ENCODE measurements at places on chromosomes 1 and 21. TPM values are rescaled to one million over a fixed set of nuclear protein-coding genes. Genes with fewer than 3 reads are reported as not detected.

DNA sequence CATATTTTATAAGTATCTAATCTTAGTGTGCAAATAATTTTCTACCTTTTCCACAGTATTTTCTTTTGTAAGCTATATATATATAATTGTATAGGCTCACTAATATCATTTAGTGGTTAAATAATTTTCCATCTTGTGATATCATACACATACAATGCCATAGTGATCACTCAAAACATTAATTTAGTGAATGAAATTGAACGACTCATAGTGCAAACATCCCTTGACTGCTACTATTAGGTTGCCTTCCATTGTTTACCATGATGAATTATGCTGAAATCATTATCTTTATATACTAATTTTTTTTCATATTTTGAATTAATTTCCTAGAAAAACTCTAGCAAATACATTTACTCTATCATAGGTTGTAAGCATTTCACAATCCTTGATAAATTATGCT, 127.1 kb downstream of the PCNX2 start:
- no peaks in the 10 kb centered on the region for H3K27me3 ChIP-seq
- no peak overlapping the region for H3K27ac ChIP-seq
- no peaks in the 10 kb centered on the region for H3K4me1 ChIP-seq
- no peak for DNase-seq
- H3K36me3 ChIP-seq, result no peaks in the 10 kb centered on the region

- peak overlapping the region; percentile 96 for H3K4me3 ChIP-seq
- H3K27me3 ChIP-seq, result no peaks in the 10 kb centered on the region
- peak; percentile 53 for DNase-seq
Observed at GRCh38 chr1:1407636-1408318, 684 bp upstream of the MRPL20 start.

UTS2 gene
- not detected for total RNA-seq

GRCh38 chr1:108142773-108143394, 57.3 kb downstream of the SLC25A24 start:
- H3K4me1 ChIP-seq, result no peaks in the 10 kb centered on the region
- peaks cover 26% of the 10 kb centered on the region for H3K36me3 ChIP-seq
- no peak overlapping the region for H3K27ac ChIP-seq

LCE2A gene
- total RNA-seq, result not detected

NBL1 gene
- total RNA-seq, result 70.4 TPM

GRCh38 chr1:119680723-119681122, 31.0 kb upstream of the PHGDH start:
- no peaks in the 10 kb centered on the region for H3K27me3 ChIP-seq
- H3K27ac ChIP-seq, result no peak overlapping the region
- H3K36me3 ChIP-seq, result no peaks in the 10 kb centered on the region

TINAGL1 gene
- 229 TPM for total RNA-seq

GRCh38 chr1:31726715-31727114, 22.9 kb upstream of the COL16A1 start:
- no peaks in the 10 kb centered on the region for H3K36me3 ChIP-seq
- H3K4me3 ChIP-seq, result no peak overlapping the region
- no peaks in the 10 kb centered on the region for H3K27me3 ChIP-seq

OR10T2 gene
- total RNA-seq, result not detected

GRCh38 chr21:31622397-31622796, 37.1 kb upstream of the SOD1 start:
- DNase-seq, result no peak
- no peaks in the 10 kb centered on the region for H3K4me1 ChIP-seq
- H3K27me3 ChIP-seq, result no peaks in the 10 kb centered on the region
- no peak overlapping the region for H3K4me3 ChIP-seq
- H3K36me3 ChIP-seq, result no peaks in the 10 kb centered on the region

- peaks cover 26% of the 10 kb centered on the region for H3K4me1 ChIP-seq
- peak; percentile 53 for DNase-seq
- peak overlapping the region; percentile 14 for H3K4me3 ChIP-seq
- peaks cover 16% of the 10 kb centered on the region for H3K27me3 ChIP-seq
Observed at GRCh38 chr1:35577071-35577998, 4.2 kb downstream of the TFAP2E start.

CR1 gene
- 1.6 TPM for total RNA-seq

DNA sequence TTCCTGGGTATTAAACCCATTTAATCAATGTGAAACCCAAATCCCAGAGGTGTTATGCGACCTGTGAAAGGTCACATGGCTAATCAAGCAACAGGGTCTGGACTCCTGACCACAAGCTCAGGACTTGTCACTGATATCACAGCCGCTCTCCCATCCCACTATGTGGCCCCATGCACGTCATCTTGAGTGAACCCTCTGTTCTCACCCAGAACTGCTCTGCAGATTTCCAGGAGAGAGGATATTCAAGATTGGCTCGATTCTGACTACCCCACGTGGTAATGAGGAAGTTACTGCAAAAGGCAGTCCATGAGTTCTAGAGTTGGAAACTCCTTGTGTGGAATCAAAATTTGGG, 173.5 kb upstream of the ETV3 start:
- no peak for DNase-seq
- H3K36me3 ChIP-seq, result no peaks in the 10 kb centered on the region
- H3K27ac ChIP-seq, result peak overlapping the region; percentile 73
- H3K4me3 ChIP-seq, result no peak overlapping the region

- H3K27me3 ChIP-seq, result no peaks in the 10 kb centered on the region
- H3K4me3 ChIP-seq, result no peak overlapping the region
Observed at GRCh38 chr1:205581321-205581980, 50.4 kb downstream of the ELK4 start.

GBP1 gene
- total RNA-seq, result 20.6 TPM

PTGFRN gene
- 38.7 TPM for total RNA-seq

DNA sequence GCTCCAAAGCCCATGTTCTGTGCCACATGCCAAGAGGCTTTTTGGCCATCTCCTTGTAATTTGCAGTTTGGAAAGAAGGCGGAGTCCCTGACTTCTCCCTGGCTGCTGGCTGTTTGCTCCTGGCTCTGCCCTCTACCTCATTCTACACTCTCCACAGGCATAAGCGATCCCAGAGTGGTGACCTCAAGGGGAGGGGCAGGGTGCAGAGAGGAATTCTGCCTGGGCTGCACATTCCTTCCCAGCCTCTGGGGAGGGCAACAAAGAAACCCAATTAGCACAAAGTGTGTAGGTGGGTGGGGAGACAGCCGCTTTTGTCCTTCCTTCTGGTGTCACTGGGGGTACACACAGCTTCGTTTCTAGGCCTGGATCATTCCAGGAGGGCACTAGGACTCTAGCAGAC, 95.3 kb downstream of the HIVEP3 start:
- peak overlapping the region; percentile 51 for H3K27ac ChIP-seq
- H3K4me3 ChIP-seq, result no peak overlapping the region
- no peaks in the 10 kb centered on the region for H3K27me3 ChIP-seq

PLD5 gene
- total RNA-seq, result not detected

GRCh38 chr1:88175631-88176226, 508.3 kb upstream of the PKN2 start:
- H3K27me3 ChIP-seq, result no peaks in the 10 kb centered on the region
- no peaks in the 10 kb centered on the region for H3K36me3 ChIP-seq
- H3K4me3 ChIP-seq, result no peak overlapping the region
- DNase-seq, result peak; percentile 23
- H3K27ac ChIP-seq, result no peak overlapping the region

DNA sequence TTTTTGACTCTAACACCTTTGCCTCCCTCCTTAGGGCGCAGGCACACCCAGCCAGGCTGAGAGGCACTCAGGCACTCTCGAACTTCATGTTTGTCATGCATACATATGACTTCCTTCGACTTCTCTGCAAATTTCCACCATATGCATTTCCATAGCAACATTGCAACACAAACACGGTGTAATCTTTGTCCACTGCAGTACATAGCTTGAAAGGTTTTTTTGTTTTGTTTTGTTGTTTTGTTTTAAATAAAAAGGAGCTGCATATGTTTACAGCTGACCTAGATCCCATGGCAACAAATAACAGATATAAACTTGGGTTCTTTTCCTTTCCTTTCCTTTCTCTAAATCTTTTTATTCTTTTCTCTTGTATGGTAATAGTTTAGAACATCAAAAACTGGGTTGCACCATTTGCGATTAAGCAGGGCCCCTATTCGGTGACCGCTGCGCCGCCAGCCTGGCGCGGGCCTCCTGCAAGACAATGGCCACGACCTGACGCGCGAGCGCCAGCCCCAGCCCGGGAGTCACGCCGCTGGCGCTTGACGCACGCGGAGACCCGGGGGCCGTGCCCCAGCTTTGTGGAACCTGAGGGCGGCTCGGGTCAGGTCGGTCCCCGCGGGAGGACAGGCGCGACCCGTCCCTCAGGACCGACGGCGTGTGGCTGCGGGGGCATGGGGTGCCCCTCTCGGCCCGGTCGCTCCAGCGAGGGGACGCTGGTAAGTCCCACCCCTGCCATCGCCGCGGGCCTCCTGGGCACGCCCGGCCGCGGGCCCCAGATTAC, 35.2 kb downstream of the CCN1 start:
- H3K4me3 ChIP-seq, result no peak overlapping the region
- H3K4me1 ChIP-seq, result peaks cover 35% of the 10 kb centered on the region
- no peaks in the 10 kb centered on the region for H3K27me3 ChIP-seq
- H3K36me3 ChIP-seq, result no peaks in the 10 kb centered on the region
- DNase-seq, result no peak
- no peak overlapping the region for H3K27ac ChIP-seq

DNA sequence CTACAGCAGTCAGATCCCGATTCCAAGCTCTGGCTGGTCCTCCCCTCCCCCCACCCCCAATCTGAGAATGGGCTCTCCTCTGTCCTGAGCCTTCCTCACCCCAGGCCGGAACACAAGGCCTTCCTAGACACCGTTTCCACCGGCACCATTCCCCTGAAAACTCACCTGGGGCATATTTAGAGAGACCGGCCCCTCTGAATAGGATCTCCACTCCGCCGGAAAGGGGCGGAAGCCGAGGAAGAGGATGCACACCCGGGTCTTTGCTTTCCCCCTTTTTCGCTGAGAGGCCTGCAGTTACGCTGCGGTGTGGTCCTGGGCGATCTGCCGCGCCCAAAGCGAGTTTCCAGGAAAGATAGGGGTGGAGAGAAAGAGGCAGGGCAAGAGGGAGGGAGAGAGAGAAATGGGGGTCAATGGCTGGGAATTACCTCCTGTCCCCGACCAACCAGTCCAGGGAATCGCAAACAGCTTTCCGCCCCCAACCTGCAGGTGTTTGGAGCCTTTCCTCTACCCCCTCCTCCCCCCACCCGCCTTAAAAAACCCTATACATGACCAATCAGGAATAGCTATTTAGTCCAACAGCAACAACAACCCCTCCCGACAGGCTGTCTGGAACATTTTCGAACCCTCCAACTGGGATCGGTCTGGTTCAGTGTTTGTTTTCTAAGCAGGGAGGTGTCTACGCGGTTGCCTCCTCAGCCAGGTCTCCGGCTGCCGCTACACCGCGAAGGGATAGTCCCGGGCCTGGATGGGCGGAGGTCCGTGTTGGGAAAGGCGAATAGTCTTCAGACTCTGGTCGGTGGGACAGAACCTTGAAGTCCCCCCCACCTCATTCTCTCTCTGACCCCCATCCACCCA, 2.8 kb downstream of the TAL1 start:
- peak overlapping the region; percentile 68 for H3K27ac ChIP-seq
- no peak for DNase-seq
- no peaks in the 10 kb centered on the region for H3K36me3 ChIP-seq
- H3K27me3 ChIP-seq, result peaks cover 53% of the 10 kb centered on the region
- peaks cover 18% of the 10 kb centered on the region for H3K4me1 ChIP-seq

DNA sequence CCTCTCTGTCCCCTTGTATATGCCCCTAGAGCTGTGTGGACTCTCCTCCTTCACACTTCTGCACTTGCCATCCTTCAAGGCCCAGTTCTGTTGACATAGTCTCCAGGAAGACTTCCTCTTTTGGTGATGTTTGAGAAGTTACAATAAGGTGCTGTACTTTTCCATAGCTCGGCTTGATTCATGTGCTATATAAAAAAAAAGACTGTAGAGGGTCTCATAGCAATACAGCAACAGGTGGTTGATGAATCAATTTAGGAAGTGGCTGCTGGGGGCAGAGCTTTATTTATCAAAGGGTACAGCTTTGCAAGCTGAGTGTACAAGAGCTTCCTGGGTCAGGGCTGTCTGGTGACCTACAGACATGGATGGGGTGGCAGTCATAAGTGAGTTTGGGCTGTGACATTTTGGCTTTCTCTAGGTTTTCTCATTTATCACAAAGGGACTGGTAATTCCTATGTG, 102.7 kb downstream of the RUNX1 start:
- H3K36me3 ChIP-seq, result no peaks in the 10 kb centered on the region
- no peak for DNase-seq
- H3K4me1 ChIP-seq, result no peaks in the 10 kb centered on the region
- no peaks in the 10 kb centered on the region for H3K27me3 ChIP-seq
- H3K4me3 ChIP-seq, result no peak overlapping the region

DNA sequence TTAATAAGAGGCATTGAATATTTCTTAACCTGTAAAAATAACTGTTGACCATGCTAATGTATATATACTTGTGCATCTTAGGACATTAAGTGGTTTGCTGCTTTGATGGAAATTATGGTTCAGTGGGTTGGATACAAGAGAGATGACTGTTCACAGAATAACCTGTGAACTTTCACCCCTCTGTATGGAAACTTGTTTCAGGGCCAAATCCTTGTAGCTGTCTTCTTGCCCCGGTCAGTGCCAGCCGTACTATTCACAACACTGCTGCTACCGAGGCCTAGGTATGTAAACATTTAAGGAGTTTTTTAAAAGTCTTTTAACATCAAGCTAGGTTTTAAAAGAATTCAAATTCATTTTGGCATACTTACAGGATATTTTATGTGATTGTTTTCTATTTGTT, 16.1 kb downstream of the DONSON start:
- no peak overlapping the region for H3K27ac ChIP-seq
- H3K4me1 ChIP-seq, result no peaks in the 10 kb centered on the region
- no peak overlapping the region for H3K4me3 ChIP-seq
- H3K36me3 ChIP-seq, result peaks cover 37% of the 10 kb centered on the region
- DNase-seq, result no peak

PANK4 gene
- 37.4 TPM for total RNA-seq

CHIA gene
- not detected for total RNA-seq

AUNIP gene
- total RNA-seq, result not detected

DNA sequence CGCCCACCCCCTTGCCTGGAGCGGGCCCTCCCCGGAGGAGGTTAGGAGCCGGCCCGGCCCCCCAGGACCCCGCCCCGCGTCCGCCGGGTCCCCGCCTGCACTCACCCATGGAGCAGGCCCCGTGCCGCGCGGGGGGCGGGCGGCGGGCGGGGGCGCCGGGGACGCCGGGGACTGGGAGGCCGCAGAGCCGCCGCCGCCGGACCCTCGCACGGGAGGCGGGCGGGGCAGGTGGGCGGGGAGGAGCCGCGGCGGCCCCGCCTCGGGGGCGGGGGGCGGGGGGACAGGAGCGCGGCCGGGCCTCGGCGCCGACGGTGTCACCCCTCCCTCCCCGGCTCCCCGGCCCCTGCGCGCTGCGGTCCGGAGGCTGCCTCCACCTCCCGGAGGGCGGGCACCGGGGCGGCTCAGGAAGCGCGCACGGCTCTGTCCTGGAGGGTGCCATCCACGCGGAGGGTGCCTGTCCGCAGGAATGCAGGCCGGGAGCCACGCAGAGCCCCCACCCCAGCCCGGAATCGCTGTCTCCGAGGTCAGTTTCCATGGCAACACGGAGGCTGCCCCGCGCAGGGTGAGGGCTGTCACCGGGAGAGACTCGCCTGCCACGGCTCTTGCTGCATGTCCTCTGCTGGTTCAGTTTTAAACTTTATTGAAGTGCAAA, 5.9 kb upstream of the PLEKHG5 start:
- H3K27ac ChIP-seq, result peak overlapping the region; percentile 35
- DNase-seq, result peak; percentile 63
- peaks cover 44% of the 10 kb centered on the region for H3K4me1 ChIP-seq
- no peaks in the 10 kb centered on the region for H3K27me3 ChIP-seq
- peak overlapping the region; percentile 63 for H3K4me3 ChIP-seq

PLA2G2D gene
- not detected for total RNA-seq

GRCh38 chr1:112264010-112264409, 132.0 kb upstream of the CTTNBP2NL start:
- no peaks in the 10 kb centered on the region for H3K36me3 ChIP-seq
- peaks cover 27% of the 10 kb centered on the region for H3K4me1 ChIP-seq
- no peak for DNase-seq
- no peak overlapping the region for H3K27ac ChIP-seq
